ENCODE measurements at places on chromosomes 6 and 20.

DNA sequence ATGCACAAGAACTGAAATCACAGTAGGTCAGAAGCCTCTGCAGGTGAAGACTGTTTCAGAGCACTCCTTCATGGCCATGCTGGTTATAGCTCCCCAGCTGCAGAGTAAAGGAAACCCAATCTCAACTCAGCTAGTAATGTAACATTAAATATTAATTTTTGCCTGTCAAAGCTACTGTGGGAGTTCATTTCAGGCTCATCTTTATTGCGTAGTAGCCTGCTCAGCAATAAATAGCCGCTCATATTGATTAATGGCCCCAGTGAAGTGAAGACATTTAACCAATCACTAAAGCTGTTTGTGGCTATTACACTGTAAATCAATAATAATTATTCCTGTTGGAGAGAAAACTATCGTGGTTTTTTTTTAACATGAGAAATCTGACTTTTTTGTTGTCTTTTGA, 101.7 kb downstream of the FRK start:
- no peak for DNase-seq
- H3K4me3 ChIP-seq = no peak overlapping the region
- no peaks in the 10 kb centered on the region for H3K27me3 ChIP-seq

GRCh38 chr6:45500924-45501816, 123.4 kb upstream of the SUPT3H start:
- no peaks in the 10 kb centered on the region for H3K27me3 ChIP-seq
- no peak for DNase-seq
- no peak overlapping the region for H3K4me3 ChIP-seq

DNA sequence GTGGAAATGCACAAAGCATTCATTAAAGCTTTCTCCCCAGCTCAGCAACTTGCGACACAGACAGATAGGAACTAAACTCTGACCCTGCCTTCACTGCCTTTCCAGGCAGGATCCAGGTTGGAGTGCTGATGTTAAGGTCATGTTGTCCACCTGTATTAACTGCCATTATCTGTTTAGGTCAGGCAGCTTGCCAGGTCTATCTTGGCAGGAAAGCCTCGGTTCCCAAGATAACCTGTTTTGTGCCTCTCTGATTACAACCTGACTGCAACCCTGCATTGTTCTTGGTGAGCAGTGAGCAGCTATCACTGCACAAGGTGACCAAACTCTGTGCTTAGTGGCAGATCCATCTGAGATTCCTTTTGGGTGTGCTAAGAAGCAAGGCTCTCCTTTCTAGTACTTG, 23.2 kb upstream of the ELOVL2 start:
- H3K36me3 ChIP-seq = no peaks in the 10 kb centered on the region

DNA sequence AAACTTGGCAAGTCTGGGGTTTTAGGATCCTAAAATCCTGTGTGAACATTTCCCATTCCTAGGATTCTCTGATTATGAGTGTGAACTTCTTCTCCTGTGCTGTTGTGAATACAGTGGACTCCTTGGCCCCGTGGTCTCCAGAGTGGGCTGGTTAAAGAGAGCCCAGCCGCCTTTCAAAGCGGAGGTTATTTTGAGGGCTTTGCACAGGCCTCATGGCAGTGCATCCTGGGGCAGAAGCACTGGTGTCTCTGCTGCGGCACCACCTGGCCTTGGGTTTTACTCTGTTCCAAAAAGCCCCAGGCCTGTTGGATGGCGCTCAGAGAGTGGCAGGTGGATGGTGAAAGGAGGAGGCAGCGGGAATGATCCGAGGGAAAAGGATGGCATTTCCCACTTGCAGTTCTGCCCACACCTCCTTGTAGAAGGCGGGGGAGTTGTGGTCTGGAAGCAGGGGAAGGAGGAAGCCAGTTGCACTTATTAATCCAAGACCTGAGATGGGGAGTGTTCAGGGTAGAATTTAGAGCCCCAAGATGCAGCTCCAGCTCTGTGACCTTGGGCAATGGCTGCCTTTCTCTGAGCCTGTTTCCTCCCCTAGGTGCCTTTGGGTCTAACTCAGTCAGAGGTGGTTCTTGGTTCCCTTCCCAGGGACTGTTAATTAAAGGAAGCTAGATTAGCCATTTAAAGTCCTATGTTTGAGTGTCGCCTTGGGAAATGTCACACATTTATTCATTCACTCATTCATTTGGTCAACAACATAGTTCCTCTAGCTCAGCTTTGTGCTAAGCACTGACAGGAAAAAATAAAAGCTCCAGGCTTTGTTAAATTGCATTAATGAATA, 22.4 kb downstream of the MMP24 start:
- H3K27ac ChIP-seq = peak overlapping the region; percentile 49
- H3K4me1 ChIP-seq = no peaks in the 10 kb centered on the region
- no peaks in the 10 kb centered on the region for H3K27me3 ChIP-seq

DNA sequence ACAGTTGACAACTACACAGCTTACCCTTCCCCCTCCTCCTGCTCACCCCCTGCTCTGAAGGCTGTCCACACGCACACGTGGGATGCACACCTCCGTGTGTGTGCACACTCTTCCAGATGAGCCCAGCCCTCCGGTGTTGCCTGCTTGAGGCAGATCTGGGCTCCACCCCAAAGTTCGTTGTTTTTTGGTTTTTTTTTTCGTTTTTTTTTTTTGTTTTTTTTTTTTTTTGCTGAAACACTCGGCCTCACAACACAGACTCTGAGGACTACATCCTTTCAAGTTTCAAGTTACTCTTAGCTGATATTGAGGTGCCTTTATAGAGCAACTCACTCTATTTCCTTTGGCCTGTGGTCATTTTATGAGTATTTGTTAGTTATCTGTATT, 88.2 kb downstream of the RREB1 start:
- H3K27ac ChIP-seq = no peak overlapping the region
- H3K36me3 ChIP-seq = no peaks in the 10 kb centered on the region
- no peak overlapping the region for H3K4me3 ChIP-seq
- no peaks in the 10 kb centered on the region for H3K27me3 ChIP-seq

GRCh38 chr20:24674921-24675605, 205.6 kb downstream of the SYNDIG1 start:
- no peak overlapping the region for H3K4me3 ChIP-seq
- H3K36me3 ChIP-seq = no peaks in the 10 kb centered on the region
- H3K27ac ChIP-seq = no peak overlapping the region
- H3K27me3 ChIP-seq = no peaks in the 10 kb centered on the region
- DNase-seq = no peak

- DNase-seq = no peak
- H3K4me3 ChIP-seq = no peak overlapping the region
- no peak overlapping the region for H3K27ac ChIP-seq
- H3K4me1 ChIP-seq = no peaks in the 10 kb centered on the region
- H3K36me3 ChIP-seq = no peaks in the 10 kb centered on the region
- no peaks in the 10 kb centered on the region for H3K27me3 ChIP-seq
These were observed 81.4 kb upstream of the MYLIP start for GRCh38 chr6:16047435-16047990.

- no peaks in the 10 kb centered on the region for H3K36me3 ChIP-seq
- H3K27me3 ChIP-seq = no peaks in the 10 kb centered on the region
- no peak overlapping the region for H3K27ac ChIP-seq
- DNase-seq = no peak
- no peaks in the 10 kb centered on the region for H3K4me1 ChIP-seq
These were observed 56.8 kb downstream of the PHACTR3 start for GRCh38 chr20:59661153-59661552.

- H3K27me3 ChIP-seq = no peaks in the 10 kb centered on the region
- no peak overlapping the region for H3K4me3 ChIP-seq
- H3K36me3 ChIP-seq = no peaks in the 10 kb centered on the region
- no peaks in the 10 kb centered on the region for H3K4me1 ChIP-seq
- no peak overlapping the region for H3K27ac ChIP-seq
These were observed 24.8 kb downstream of the PRIM2 start for GRCh38 chr6:57342148-57342669.

DNA sequence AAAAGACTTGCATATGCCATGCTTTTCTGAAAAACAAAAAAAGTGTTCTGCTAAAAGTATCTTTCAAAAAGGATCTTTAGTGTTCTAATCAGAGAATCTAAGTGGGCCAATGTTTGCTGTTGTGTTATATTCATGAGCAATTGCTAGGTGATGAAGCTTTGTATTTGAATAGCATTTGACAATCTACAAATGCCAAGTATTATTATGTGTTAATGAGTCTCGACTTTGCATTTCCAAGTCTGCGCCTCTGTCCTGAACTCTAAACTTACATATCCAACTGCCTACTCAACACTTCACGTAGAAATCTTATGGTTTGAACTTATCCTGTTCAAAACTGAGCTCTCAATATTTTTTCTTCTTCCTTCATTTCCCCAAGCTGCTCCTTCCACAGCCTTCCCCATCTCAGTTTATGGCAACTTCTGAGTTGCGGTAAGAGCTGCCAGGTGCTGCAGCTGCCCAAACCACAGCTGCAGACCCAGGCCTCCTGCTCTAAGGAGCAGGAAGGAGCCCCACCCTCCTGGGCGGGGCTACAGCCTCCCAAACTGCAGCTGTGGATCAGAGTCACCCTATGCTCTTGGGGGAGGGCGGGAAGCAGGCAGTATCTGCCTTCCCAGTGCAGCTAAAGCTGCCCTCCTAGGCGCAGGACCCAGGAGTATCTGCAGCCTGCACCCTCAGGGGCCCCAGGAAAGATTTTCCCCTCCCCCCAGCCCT, 16.7 kb upstream of the MAK start:
- no peaks in the 10 kb centered on the region for H3K36me3 ChIP-seq
- H3K4me1 ChIP-seq = no peaks in the 10 kb centered on the region
- no peak overlapping the region for H3K4me3 ChIP-seq
- no peak overlapping the region for H3K27ac ChIP-seq
- no peaks in the 10 kb centered on the region for H3K27me3 ChIP-seq
- DNase-seq = no peak

DNA sequence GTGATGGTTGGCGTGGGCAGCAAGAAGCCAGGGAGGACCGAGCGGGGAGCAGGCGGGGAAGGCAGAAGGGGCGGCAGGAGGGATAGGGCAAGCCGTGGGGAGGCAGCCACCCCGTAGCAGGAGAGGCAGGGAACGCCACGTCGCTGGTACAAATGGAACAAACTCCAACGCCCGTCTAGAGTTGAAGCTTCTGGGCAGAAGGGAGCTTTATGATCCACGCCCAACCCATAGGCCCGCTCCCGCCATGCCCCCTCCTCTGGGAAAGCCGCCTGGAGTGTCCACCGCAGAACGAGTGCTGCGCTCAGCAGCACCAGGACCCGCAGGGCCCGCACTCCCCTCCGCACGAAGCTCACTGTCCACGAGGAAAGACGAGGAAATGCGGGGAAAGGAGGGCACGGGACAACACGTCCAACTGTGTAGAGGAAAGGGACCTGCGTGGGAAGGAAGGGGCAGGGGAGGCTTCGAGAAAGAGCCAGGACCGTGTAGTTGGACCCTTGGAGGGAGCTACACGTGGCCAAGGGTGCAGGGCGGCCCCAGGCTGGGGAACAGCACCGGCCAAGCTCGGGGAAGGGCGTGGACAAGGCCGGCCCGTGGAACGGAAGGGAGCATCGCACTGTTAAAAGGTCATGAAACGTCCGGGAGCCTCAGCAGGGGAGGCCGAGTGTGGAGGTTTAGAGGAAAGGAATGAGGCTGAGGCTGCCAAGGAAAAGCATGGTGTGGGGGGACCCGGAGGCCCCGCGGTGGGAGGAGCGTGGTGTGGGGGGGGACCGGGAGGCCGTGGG, 204.0 kb downstream of the DLL1 start:
- H3K36me3 ChIP-seq = no peaks in the 10 kb centered on the region
- no peaks in the 10 kb centered on the region for H3K27me3 ChIP-seq
- no peak overlapping the region for H3K27ac ChIP-seq
- H3K4me1 ChIP-seq = no peaks in the 10 kb centered on the region

GRCh38 chr20:25120457-25120856, 38.5 kb upstream of the VSX1 start:
- no peak overlapping the region for H3K27ac ChIP-seq
- H3K4me3 ChIP-seq = no peak overlapping the region
- H3K4me1 ChIP-seq = no peaks in the 10 kb centered on the region
- no peak for DNase-seq
- no peaks in the 10 kb centered on the region for H3K27me3 ChIP-seq

DNA sequence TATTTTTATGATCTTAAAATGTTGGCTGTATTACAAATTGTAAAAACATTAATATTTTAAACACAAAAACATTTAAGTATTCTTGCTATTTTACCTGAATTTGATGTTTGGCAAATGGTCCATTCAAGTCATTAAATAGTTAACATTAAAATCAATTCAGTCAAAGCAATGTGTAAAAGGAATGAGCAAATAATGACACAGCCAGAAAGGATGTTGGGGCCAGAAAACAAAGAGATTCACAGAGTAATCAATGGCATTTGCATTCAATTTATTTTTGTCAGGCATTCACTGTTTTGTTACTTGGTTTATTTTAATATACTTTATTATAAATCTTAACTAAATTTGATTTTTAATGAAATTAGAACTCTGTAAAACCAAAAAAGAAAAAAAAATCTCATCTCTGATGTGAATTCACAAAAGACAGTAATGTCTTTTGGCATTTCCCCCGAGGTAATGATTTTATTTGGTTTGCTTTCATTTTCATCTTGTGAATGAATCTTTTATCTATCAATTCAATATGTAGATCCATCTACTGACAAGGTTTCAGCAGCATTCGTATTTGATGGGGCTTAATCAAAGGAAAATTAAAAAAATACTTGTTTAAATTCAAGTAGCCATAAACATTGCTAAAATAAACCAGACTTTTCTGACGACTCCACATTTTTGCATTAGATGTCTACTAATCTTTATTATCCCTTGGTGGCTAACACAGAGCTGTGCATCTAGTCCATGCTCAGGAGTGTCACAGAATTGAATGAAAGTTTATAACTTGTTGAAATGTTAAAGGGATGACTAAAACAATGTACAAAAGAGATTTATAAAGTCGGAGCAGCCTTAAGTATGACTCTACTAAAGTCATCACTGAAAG, 866.7 kb upstream of the GJE1 start:
- no peaks in the 10 kb centered on the region for H3K27me3 ChIP-seq
- H3K4me1 ChIP-seq = no peaks in the 10 kb centered on the region
- no peaks in the 10 kb centered on the region for H3K36me3 ChIP-seq
- H3K4me3 ChIP-seq = no peak overlapping the region

- no peaks in the 10 kb centered on the region for H3K36me3 ChIP-seq
- no peak for DNase-seq
- no peaks in the 10 kb centered on the region for H3K27me3 ChIP-seq
- peak overlapping the region; percentile 85 for H3K4me3 ChIP-seq
- H3K4me1 ChIP-seq = no peaks in the 10 kb centered on the region
These were observed 1.7 kb downstream of the SLC13A3 start for GRCh38 chr20:46649650-46649949.

GRCh38 chr20:44023515-44024371, 109.1 kb downstream of the TOX2 start:
- no peak overlapping the region for H3K27ac ChIP-seq
- no peaks in the 10 kb centered on the region for H3K27me3 ChIP-seq
- peaks cover 3% of the 10 kb centered on the region for H3K4me1 ChIP-seq
- H3K4me3 ChIP-seq = no peak overlapping the region
- H3K36me3 ChIP-seq = no peaks in the 10 kb centered on the region

DNA sequence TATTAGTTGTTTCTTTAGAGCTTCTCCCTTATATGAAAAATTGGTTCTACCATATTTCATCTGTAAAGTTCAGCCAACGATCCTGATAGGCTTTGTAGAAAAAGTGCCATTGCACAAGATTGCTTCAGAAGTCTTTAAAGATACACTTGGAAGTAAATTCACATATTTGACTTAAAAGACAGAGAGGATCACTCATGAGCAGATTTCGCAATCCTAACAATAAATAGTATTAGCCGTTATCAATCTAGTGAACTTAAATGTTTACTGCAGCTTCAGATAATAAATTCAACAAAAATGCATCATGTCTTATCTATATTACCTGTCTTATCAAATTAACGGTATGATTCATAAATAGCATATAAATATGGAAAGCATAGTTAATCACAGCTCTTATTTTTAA, 8.7 kb upstream of the SLC17A4 start:
- no peaks in the 10 kb centered on the region for H3K27me3 ChIP-seq
- no peak overlapping the region for H3K27ac ChIP-seq
- no peak for DNase-seq
- H3K4me3 ChIP-seq = no peak overlapping the region
- H3K36me3 ChIP-seq = no peaks in the 10 kb centered on the region
